PC-3 (cell line): ENCODE measurements at places on chromosomes 1 and 21.

GRCh38 chr1:75725266-75725665, 757 bp downstream of the ACADM start:
- DNase-seq = peak; percentile 19

GRCh38 chr1:210565306-210565705, 236.6 kb downstream of the HHAT start:
- DNase-seq = no peak

- peak; percentile 42 for DNase-seq
Observed at GRCh38 chr1:216075339-216075738, 347.9 kb downstream of the USH2A start.

DNA sequence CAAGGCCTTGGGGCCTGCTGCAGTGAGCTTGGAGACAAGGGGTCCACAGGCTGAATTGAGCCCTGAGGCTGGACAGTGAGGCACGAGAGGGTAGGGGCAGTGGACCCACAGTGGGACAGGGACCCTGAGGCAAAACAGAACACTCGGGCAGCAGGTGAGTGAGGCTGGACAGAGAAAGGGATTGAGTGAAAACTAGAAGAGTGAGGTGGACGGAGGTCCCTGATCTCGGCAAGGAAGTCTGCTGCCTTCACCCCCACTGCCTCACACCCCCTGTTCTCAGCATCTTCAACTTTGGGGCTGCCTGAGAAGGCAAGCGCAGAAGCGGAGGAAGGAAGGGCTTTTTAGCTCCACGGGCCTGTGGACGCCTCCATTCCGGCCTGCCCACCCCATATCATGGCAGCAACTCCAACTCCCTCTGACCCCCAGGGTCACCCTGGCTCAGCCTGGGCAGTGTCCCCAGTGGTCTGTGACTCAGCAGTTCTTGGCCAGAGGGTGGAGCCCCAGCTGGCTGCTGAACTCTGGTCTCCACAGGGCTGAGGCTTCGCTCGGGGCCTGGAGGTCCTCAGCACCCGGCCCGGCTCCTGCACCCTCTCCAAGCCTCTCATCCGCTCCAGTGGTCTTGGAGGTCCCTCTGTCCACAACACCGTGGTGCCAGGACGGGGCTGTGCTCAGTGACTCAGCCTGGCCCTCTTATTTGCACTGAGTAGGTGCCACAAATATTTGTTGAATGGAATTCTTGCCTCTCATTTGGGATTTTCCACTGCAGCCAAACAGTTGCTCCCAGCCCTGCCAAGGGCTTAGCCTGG, 60.0 kb upstream of the EPS8L3 start:
- DNase-seq = peak; percentile 57

- DNase-seq = no peak
Observed at GRCh38 chr1:101365186-101365585, 128.4 kb downstream of the S1PR1 start.

GRCh38 chr1:203521074-203521794, 27.3 kb downstream of the OPTC start:
- no peak for DNase-seq

DNA sequence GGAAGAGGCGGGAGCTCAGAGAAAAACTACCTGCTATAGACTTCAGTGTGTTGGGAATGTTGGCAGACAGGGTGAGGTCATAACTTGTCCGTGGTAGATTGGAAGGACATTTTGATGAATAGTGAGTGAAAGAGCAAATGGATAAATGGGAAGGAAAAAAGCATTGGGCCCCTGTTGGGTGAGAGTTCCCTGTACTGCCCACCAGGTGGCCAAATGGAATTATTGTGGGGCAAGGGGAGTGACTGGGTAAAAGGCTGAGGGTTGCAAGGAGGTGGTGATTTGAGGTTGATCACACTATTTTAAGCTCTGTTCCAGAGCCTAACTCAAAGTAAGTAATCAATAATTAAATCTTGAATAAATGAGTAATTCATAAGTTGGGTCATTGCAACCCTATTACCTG, 60.4 kb downstream of the MRPS6 start:
- DNase-seq = no peak

DNA sequence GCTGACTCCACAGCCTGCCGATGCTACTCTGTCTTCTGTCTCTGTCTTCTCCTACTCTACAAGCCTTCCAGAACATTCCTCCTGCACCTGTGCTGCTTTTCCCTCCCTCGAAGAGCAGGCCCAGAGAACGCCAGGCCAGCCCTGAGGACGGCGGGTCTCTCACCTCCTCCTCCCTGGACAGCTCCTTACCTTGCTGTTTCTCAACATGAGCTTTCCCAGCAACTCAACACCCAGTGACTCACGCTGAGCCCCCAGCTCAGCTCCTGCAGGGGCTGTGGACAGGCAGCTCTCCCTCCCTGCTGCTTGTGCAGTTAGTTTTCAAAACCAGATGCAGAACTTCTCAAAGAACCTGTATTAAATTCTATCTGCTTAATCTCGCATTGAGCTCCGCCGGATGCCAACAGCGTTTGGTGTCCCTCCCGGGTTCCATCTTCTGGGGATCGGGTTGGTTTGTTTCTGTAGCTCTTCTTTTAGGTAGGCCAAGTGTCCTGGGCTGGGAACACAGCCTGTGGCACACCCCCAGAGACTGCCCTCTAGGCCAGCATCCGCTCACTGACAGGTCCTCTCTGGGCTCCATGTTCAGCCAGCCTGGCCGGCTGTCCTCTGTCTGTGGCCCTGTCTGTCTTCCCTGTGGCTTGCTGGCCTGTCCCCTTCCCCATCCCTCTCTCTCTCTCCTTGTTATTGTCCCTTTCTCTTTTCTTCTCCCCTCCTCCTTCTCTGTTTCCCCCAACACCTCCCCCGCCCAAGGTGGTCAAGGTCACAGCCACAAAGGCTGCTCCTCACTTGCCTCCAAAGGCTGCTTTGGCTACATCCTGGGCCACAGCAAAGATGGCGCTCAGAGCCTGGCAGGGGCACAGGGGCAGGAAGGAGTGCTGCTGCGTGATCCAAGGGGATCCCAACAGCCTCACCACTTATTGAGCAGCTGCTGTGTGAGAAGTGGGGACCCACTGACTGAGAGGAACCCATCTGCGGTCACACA, 391.0 kb downstream of the MATN1 start:
- DNase-seq = no peak

- DNase-seq = no peak
Observed at GRCh38 chr1:224433041-224433691, 1.4 kb downstream of the WDR26 start.

DNA sequence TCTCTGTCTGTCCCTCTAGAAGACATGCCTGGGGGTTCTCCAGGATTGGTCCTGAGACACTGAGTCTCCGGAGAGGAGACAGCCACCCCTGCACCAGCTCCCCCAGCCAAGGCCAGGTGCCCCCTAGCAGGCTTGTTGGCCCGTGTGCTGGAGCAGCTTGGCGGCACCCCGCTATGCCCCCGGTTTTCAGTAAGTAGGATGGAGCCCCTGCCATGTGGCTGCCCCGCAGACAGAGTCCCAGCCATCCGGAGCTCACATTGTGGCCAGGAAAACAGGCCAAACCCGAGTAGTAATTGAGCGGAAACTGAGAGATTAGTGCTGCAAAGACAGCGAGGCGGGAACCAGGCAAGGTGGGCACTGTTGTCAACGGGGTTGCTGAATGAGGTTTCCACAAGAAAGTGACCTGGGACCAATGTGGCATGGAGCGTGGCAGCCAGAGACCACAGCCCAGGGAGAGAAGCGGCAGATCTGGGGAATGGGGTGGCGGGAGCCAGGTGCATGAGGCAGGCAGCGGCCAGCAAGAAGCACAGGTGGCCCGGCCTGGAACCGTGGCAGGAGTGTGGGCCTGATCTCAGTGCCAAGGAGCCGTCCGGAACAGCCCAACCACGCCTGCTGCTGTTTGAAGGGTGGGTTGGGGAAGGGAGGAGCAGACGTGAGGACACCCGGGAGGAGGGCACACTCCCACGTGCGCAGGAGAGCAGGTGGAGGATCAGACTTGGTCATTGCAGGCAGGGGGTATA, 137.4 kb upstream of the VAMP3 start:
- no peak for DNase-seq

DNA sequence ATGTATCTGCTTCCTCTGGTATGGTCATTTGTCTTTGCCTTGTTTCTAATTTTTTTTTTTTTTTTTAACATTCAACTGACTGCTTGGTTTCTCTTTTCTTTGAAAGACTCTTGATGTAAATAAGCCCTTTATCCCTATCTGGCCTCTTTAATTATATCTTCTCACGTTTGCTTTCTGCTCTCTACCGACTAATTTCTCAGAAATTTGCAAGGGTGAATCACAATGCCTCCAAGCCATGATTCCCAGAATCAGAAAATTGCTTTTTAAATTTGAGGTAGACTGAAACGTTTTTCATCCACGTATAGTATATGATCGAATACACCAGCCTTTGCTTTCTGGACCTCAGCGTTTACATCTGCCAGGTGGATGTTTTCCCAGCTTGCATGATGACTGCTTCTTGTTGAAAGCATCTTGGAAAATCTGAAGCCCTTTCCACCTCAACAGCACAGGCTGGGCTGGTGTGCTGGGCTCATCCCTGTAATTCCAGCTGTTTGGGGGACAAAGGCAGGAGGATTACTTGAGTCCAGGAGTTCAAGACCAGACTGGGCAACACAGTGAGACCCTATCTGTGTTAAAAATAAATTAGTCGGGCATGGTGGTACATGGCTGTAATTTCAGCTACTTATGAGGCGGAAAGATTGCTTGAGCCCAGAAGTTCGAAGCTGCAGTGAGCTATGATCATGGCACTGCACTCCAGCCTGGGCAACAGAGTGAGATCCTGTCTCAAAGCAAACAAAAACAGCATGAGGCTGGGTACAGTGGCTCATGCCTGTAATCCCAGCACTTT, 35.0 kb upstream of the GPR137B start:
- DNase-seq = no peak

- no peak for DNase-seq
Observed at GRCh38 chr21:43337901-43338655, 88.9 kb downstream of the SIK1 start.

- DNase-seq = no peak
Observed at GRCh38 chr1:225685476-225686176, 32.7 kb upstream of the ENAH start.

DNA sequence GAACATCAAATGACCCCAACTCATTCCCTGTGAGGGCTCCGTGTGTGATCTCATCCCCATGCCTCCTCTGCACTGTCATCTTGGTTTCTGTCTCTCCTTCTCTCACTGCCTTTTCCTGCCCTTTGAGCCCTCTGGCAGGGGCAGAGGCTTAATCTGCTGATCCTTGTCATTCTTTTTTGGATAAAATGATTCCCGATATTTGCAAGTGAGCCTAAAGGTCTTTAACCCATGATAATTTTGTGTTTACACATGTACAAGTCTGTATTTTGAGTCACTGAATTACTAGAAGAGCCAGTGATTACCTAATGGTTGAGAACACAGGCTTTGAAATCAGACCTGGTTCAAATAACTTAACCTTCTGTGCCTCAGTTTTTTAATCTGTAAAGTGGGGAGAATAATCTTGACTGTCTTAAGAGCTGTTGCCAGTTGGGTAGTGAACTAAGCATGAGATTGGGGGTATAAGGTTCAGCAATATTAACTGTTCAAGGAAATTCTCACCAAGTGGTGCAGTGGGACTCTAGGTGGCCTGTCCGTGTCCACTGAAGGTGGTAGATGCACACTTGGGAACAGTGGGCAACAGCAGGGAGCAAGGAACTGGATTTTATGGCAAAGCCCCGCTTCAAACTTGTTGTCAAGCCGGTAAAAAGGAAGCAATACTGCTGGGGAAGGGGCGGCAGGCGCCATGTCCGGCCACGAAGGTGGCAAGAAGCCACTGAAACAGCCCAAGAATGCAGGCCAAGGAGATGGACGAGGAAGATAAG, 1.6 kb downstream of the ECHDC2 start:
- peak; percentile 8 for DNase-seq

- DNase-seq = no peak
Observed at GRCh38 chr1:4133297-4133938, 233.3 kb upstream of the C1orf174 start.

- no peak for DNase-seq
Observed at GRCh38 chr21:41819856-41820281, 53.0 kb upstream of the RIPK4 start.

DNA sequence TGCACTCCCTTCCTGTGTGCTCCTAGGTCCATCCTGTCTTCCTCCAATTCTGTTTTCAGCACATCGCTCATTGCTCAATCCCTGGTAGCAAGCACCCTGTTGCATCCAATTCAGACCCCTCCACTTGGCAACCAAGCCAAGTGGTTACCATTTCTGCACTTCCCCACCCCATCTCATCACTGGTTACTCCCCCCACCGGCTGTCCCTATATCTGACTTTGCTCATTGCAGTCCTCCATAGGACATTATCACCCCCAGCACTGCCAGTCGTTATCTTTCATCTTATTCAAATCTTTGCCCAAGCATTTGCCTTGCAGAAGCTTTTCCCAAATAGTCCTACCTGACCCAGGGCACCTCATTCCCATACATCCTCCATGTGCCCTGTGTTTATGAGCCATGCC, 2.1 kb upstream of the TMEM9 start:
- DNase-seq = no peak

DNA sequence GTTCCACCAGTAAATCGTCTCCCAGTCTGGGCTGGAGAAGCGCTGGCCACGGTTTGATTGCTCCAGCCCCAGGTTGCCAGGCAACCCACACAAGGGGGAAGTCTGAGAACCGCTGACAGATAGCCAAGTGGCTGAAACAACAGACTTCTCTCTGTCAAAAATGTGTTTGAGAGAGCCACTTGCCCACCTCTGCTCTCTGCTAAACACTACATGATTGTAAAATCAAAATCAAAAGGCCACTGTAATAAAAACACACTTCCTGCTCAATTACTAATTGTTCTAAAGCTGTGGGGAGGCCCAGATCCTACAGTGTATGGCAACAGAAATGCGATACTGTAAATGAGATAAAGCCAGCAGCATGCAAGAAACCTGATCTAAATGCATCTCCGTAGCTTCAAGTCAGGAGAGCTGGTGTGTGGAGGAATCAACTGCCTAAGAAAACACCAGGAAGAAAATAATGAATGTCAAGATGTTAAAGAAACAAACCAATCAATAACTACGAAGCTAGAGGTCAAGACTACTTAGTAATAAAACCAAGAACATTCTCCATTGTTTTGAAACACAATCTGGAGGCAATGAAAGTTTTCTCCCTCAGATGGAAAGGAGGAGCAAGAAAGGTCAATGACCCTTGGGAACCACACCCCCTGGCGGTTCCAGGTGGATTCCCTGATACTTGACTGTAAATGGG, 121.2 kb downstream of the SLC45A1 start:
- no peak for DNase-seq

DNA sequence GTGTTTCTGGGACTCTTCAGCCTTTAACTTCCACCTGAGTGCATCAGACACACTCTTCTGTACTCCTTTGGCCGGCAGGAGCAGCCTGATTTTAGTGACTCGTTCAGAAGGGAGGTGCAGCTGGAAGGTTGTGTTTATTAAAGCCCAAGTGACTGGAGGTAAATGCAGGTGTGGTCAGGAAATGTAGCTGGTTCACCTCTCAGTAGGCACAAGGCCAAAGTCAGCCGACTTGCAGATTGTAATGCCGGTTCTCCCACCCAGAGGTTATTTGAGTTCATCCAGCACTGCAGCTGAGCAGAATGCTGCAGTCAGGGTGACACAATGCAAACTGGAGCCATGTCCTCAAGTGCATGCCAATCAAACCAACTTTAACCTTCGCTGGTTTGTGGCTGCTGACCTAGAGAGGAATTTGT, 91.5 kb downstream of the SPATA46 start:
- peak; percentile 96 for DNase-seq

- DNase-seq = no peak
Observed at GRCh38 chr1:82042306-82043060, 241.7 kb downstream of the ADGRL2 start.

- DNase-seq = no peak
Observed at GRCh38 chr1:86227026-86227425, 70.5 kb upstream of the COL24A1 start.

- DNase-seq = no peak
Observed at GRCh38 chr1:99268021-99268420, 3.7 kb downstream of the PLPPR4 start.
